ENCODE measurements at places on chromosomes 1 and 21.

DNA sequence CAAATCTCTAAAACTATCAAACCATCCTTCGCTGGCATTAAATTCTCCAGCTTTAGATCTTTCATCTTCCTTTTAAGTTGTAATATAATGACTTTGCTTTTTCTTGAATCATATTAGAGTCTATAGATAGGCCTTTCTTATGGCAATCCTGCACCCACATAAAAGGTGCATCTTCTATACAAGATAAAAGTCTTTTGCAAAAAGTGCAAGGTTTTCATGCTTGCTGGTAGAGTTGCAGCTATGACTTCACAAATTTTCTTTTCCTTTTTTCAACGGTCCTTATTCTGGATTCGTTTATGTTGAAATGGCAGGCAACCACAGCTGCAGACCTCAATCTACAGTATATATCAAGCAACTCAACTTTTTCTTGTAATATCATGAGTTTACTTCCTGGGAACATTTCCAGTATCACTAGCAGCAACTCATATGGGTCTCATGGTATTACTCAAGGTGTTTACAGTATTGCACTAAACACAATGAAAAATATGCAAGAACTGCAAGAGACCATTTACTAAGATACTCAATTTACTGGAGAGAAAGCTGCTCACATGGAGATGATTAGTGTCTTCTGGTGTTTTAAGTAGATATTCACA, 22.1 kb downstream of the OMA1 start:
- peak; percentile 35 for DNase-seq

- DNase-seq = no peak
Measured at GRCh38 chr1:217929213-217929885, 298.2 kb downstream of the SPATA17 start.

- DNase-seq = no peak
Measured at GRCh38 chr1:173212952-173213491, 5.9 kb upstream of the TNFSF4 start.

DNA sequence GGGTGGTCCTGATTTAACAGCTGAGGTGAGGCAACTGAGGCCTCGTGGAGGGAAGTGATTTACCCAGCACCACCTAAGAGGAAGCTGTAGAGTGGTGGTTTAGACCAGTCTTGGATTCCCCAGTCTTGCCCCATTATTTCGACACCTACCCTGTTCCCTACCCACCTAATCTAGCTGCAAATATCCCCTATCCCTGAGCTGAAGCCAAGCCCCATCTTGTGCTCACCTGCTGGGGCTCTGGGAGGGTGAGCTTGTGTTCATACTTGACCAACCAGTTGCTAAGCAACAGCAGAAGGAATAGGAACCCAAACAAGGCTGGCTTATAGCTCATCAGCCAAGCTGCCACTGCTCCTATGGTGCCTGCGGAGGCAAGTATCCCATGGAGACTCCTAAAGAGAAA, 2.0 kb downstream of the TEX46 start:
- DNase-seq = no peak

- DNase-seq = peak; percentile 98
Measured at GRCh38 chr21:41612674-41613532, 104.9 kb upstream of the TMPRSS2 start.

- no peak for DNase-seq
Measured at GRCh38 chr1:168794057-168794456, 65.1 kb upstream of the DPT start.

- DNase-seq = peak; percentile 44
Measured at GRCh38 chr21:45556645-45557615, 14.7 kb upstream of the SLC19A1 start.

- DNase-seq = peak; percentile 46
Measured at GRCh38 chr1:206555473-206555935, 48.2 kb downstream of the RASSF5 start.

DNA sequence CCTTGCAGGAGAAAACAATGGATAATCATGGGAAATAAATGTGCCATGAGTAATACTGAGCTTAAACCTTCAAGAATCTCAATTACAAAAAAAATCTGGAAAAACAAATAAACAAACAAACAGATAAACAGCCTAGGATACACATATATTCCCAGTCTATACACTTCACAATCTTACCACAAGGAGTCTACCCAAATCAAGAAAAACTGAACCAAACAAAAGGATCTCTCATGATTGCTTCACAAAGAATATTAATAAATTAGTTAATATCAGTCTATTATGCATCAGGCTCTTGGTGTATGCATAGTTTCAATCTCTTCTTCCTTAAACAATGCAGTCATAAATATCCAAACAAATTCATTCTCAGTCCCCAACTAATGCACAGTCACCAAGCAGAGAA, 3.2 kb upstream of the ESRRG start:
- DNase-seq = no peak

GRCh38 chr1:228071839-228072657, 10.5 kb upstream of the ARF1 start:
- DNase-seq = no peak
